ENCODE measurements at places on chromosomes 6 and 20. TPM values are rescaled to one million over a fixed set of nuclear protein-coding genes. Genes with fewer than 3 reads are reported as not detected.

The SYCP2 gene
- 1.1 TPM for total RNA-seq

The SIRPD gene
- total RNA-seq: not detected

The EFCAB8 gene
- 0.72 TPM for total RNA-seq

The VIP gene
- total RNA-seq: 1.5 TPM

The EPPIN gene
- not detected for total RNA-seq

The LRRC1 gene
- 72.9 TPM for total RNA-seq

The ABCF1 gene
- total RNA-seq: 43.6 TPM

The HAO1 gene
- not detected for total RNA-seq

The FOXQ1 gene
- total RNA-seq: 0.82 TPM

The NFKBIL1 gene
- total RNA-seq: 18.8 TPM

The FRK gene
- 25.9 TPM for total RNA-seq

The LY86 gene
- total RNA-seq: 0.91 TPM

The OR2J3 gene
- total RNA-seq: not detected

The PAX1 gene
- total RNA-seq: not detected

The METTL24 gene
- 0.54 TPM for total RNA-seq

DNA sequence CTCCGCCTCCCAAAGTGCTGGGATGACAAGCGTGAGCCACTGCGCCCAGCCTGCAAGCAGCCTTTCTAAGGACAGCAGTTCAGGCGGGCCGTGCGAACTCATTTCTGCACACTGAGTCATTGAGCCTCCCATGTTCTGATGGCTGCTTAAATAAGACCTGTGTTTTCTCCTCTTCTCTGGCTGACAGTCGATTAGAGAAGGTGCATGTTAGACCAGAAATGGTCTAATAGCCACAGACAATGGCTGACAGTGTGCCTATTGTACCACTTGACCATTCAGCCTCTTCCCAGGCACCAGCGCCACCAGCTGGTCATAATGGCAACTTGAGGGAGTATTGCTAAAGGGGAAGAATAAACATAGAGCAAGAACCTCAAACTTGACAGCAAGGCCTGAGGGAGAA lies 6.2 kb downstream of the CST11 start:
- peak; percentile 48 for DNase-seq

GRCh38 chr6:110545081-110545872 lies 68.9 kb upstream of the SLC22A16 start:
- DNase-seq: no peak

DNA sequence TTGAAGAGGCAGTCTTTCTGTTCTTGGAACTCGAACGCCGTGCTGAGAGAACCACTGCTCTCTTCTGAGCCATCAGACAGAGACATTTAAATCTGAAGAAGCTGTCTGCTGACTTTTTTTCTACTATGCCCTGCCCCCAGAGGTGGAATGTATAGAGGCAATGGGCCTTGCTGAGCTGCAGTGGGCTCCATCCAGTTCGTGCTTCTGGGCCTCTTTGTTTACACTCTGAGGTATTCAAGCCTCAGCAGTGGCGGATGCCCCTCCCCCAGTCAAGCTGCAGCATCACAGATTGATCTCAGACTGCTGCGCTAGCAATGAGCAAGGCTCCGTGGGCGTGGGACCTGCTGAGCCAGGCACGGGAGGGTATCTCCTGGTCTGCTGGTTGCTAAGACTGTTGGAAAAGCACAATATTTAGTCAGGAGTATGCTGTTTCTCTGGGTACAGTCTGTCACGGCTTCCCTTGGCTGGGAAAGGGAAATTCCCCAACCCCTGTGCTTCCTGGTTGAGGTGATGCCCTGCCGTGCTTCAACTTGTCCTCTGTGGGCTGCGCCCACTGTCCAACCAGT lies 526.8 kb downstream of the CD109 start:
- DNase-seq: no peak

GRCh38 chr6:165883851-165884640 lies 221.0 kb upstream of the PDE10A start:
- DNase-seq: no peak

DNA sequence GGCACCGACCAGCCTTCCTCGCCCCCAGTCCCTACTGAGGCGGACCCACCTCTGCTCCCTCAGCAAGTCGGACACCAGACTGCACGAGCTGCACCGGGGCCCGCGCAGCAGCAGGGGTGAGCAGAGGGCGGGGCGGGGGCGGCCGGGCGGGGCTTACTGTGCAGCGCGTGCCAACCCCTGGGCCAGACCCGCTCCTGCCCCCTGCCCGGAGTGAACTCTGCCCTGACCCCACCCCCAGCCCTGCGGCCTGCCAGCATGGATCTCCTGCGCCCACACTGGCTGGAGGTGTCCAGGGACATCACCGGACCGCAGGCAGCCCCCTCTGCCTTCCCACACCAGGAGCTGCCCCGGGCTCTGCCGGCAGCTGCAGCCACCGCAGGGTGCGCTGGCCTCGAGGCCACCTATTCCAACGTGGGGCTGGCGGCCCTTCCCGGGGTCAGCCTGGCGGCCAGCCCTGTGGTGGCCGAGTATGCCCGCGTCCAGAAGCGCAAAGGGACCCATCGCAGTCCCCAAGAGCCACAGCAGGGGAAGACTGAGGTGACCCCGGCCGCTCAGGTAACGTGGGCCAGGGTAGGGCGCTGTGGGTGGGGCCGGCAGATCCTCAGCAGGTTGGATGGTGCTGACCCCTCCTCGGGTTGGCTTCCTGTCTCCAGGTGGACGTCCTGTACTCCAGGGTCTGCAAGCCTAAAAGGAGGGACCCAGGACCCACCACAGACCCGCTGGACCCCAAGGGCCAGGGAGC lies 1.5 kb upstream of the SLC2A4RG start:
- peak; percentile 76 for DNase-seq

GRCh38 chr6:31878726-31879125 lies at the start of gene SLC44A4:
TSS of gene SLC44A4 (minus strand) at chr6:31878997. CDS start at chr6:31878980, 17 bp downstream.
- peak; percentile 83 for DNase-seq

- no peak for DNase-seq
Observed at GRCh38 chr6:158078320-158078719, 89.7 kb downstream of the SERAC1 start.

DNA sequence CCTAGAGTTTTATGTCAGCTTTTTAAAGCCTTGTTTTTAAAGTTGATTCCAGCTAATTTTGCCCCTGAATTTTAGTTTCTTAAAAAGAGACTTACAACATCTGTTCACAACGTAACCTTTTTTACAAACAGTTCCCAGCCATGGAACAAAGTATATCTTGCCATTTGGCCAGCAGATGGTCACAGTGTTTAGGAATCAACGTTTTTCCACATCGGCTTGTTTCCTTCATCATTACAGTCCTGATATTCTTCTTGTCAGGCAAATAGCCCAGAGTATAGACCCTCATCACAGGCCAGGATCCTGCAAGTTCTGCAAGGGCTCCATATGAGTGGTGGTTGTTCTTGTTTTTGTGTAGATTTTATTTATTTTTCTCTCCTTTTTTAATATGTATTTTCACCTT lies 341.7 kb upstream of the HTR1E start:
- no peak for DNase-seq

- DNase-seq: no peak
Observed at GRCh38 chr20:19764207-19764606, 6.1 kb downstream of the RIN2 start.

- DNase-seq: no peak
Observed at GRCh38 chr6:103862297-103862696, 997.4 kb downstream of the HACE1 start.

- peak; percentile 66 for DNase-seq
Observed at GRCh38 chr6:117449549-117450439, 24.1 kb upstream of the ROS1 start.

DNA sequence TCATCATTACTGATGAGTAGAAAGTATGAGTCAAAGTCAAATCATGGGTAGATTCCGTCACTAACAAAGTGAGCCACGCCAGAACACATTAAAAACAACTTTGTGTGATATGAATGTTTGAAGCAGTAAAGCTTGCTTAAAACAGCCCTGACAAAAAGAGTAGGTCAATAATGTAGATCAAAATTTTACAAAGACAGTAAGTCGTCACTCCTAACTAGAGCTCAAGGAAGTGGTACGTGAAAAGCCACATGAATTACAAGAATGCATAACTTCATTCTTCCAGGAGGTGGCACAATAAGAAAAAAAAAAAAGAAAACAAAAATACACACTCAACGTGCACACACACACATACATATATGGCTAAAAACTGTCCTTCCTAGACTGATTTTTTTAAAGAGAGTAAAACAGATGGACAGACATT lies 69.9 kb downstream of the HACE1 start:
- no peak for DNase-seq

DNA sequence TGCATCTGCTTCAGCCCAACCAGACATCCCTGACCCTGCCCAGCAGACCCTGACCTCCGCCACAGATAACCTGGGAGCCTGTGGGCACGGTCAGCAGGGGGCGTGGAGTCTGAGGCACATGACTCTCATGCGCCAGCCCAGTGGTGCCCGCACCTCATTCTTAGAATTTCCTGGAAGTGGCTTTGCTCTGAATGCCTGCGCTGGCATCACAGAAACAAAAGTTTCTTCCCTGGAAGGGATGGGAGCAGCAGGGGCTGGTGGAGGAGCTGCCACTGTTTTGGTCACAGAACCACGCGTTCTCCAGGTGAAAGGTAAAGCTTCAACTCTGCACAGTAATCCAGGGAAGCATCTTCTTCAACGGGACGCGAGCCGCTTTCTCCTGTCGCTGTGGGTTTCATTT lies 67.9 kb upstream of the DUSP22 start:
- DNase-seq: no peak

- peak; percentile 43 for DNase-seq
Observed at GRCh38 chr6:131519670-131520436, 53.2 kb upstream of the ARG1 start.

GRCh38 chr20:46720776-46721425 lies 11.5 kb downstream of the SLC2A10 start:
- no peak for DNase-seq

DNA sequence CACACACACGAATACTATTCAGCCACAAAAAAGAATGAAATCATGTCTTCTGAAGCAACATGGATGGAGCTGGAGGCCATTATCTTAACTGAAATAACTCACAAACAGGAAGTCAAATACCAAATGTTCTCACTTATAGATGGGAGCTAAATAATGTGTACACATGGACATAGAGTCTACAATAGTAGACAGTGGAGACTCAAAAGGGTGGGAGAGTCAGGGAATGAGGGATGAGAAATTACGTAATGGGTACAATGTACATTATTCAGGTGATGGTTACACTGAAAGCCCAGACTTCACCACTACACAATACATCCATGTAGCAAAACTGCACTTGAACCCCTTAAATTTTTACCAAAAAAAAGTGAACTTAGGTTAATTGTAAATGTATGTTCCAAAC lies 160.4 kb downstream of the TASP1 start:
- no peak for DNase-seq

GRCh38 chr6:24064106-24064505 lies 61.9 kb upstream of the NRSN1 start:
- DNase-seq: no peak

DNA sequence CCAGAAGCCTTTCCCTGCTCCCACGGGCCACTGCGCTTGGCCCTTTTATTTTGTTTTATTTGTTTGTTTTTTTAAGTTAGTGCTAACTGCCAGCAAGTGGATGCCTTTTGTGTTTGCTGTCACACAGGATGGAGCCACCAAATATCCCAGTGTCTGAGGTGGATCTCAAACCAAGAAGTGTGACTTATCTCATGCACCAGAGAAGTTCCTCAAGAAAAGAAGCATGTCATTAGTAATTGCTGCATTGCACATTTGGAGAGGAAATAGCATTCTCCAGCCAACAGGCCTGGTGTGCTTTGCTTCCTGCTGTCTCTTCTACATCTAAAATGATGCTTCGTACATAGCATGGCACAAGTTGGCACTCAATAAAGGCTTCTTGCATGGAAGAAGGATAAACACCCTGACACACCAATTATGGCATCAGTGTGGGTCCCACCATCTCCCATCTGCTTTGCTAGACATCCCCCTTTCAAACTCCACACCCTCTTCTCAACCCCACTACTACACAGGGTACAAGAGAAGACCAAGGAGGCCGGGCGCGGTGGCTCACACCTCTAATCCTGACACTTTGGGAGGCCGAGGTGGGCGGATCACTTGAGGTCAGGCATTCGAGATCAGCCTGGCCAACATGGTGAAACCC lies 1.9 kb upstream of the ATP9A start:
- no peak for DNase-seq

- DNase-seq: no peak
Observed at GRCh38 chr6:25801436-25801835, 30.4 kb downstream of the SLC17A1 start.

GRCh38 chr6:14460556-14460955 lies 343.0 kb downstream of the CD83 start:
- no peak for DNase-seq

GRCh38 chr6:100846276-100846675 lies 34.9 kb downstream of the ASCC3 start:
- DNase-seq: no peak

GRCh38 chr20:346640-347316 lies at the start of gene NRSN2:
TSS of gene NRSN2 (plus strand) at chr20:347111. CDS start at chr20:349644, 2,533 bp downstream.
- peak; percentile 70 for DNase-seq

DNA sequence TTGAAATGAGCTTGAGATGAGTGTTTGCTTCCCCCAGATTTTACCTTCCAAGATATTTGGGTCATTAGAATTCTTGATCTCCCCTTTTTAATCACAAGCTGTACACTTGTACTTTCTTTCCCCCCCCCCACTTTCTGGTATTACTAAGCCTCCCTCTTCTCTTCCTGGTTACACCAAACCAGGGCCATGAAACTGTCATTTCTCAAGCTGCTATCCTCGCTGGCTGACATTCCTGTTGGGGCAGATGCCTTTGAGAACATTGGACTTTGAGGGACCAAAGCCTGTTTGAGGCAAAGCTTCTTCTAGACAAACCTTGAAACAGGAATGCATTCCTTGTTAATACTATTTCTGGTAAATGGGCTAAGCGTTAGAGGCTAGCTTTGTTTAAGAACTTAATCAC lies 32.3 kb upstream of the MAP3K7 start:
- DNase-seq: no peak

Data from colonic mucosa (tissue), 4 donors.